Cerebellar nuclear complex (tissue), 1 donor: ENCODE measurements at places on chromosomes 11 and 22.

- no peak for DNase-seq
Observed at GRCh38 chr11:67504005-67504949, 886 bp downstream of the PITPNM1 start.

- DNase-seq = no peak
Observed at GRCh38 chr11:6664551-6664950, 8.9 kb upstream of the DCHS1 start.

DNA sequence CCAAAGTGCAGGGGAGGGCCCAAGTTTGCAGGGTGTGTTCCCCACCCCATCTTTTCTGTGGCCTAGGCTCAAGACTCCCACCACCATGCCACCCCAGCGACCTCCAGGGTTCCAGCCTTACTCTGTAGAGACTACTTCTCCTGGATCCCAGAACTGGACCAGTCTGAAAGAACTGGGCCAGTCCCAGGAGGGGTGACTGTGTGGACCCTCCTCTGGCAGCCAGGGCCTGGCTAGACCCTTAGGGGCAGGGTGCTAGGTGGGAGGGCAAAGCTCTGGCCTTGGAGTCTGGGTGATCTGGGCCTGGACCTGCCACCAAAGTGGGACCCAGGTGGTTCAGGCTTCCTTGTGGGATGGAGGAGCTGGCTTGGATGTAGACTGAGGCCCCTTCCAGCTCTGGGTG is 41.8 kb upstream of the ACCSL start:
- no peak for DNase-seq

- no peak for DNase-seq
Observed at GRCh38 chr11:79242616-79243015, 198.2 kb downstream of the TENM4 start.

DNA sequence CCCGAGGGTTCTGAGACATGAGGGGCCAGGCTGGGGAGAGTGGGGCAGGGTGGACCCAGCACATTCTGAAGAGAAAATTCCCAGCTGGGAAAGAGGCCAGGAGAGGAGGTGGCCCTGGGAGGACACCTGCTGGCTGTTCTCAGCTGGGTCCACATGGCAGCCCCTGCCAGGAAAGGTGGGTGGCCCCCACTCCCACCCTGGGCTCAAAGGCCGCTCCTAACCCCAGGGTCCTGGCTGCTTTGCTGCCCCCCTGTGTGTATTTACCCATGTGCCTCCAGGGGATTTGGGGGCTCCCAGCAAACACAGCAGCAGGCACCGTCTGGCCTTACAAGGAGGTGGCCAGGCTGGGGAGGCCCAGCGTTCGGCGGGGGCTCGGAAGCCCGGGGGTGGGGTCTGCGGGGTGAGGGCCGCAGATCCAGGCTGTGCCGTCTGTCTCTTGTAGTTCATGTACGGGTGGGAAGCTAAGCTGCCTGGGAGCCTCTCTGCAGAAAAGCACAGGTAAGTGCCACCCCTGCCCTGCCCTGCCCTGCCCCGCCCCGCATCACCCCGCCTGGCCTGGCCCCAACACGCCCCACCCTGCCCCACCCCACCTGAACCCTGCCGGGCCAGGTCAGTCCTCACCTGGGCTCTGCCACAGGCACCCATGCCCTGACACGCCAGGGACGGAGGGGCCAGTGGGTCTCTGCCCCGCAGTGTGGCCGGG is 10.6 kb downstream of the MUC5B start:
- no peak for DNase-seq
